ENCODE measurements at places on chromosomes 4 and X. TPM values are rescaled to one million over a fixed set of nuclear protein-coding genes. Genes with fewer than 3 reads are reported as not detected.

XAGE2 gene
- not detected for total RNA-seq

USP9X gene
- total RNA-seq: 174 TPM

ELOVL6 gene
- 9.2 TPM for total RNA-seq

CLGN gene
- 0.13 TPM for total RNA-seq

TBC1D1 gene
- total RNA-seq: 101 TPM

ARR3 gene
- not detected for total RNA-seq

CRMP1 gene
- total RNA-seq: not detected

GAGE2A gene
- not detected for total RNA-seq

GYPB gene
- total RNA-seq: not detected

ERCC6L gene
- 16.9 TPM for total RNA-seq

RXFP1 gene
- total RNA-seq: not detected

ZNF732 gene
- 1.6 TPM for total RNA-seq

WDFY3 gene
- 167 TPM for total RNA-seq

SPIN2B gene
- 9.4 TPM for total RNA-seq

FGFBP1 gene
- not detected for total RNA-seq

GPR50 gene
- total RNA-seq: not detected

ADH1A gene
- not detected for total RNA-seq

NOP14 gene
- total RNA-seq: 52.1 TPM

MAGIX gene
- total RNA-seq: 0.40 TPM

MAGED4 gene
- 7.0 TPM for total RNA-seq

MGAT4D gene
- not detected for total RNA-seq

FGFR3 gene
- total RNA-seq: 0.29 TPM

PHEX gene
- total RNA-seq: 1.1 TPM

UGT2B10 gene
- total RNA-seq: not detected

GAGE12H gene
- not detected for total RNA-seq

GLRA3 gene
- not detected for total RNA-seq

DCAF8L2 gene
- 0.07 TPM for total RNA-seq

NAP1L3 gene
- total RNA-seq: 1.2 TPM

DCUN1D4 gene
- total RNA-seq: 62.1 TPM

MSANTD1 gene
- 0.36 TPM for total RNA-seq

PPARGC1A gene
- total RNA-seq: not detected

ADH5 gene
- total RNA-seq: 101 TPM

NEIL3 gene
- 14.1 TPM for total RNA-seq

DOK7 gene
- not detected for total RNA-seq

ADH7 gene
- not detected for total RNA-seq

MAGEA2B gene
- not detected for total RNA-seq

COX7B2 gene
- total RNA-seq: not detected

SUPT20HL1 gene
- not detected for total RNA-seq

MAGEA2 gene
- not detected for total RNA-seq

CPE gene
- 2.1 TPM for total RNA-seq

TMEM31 gene
- not detected for total RNA-seq

DAPP1 gene
- total RNA-seq: not detected

CLCN4 gene
- total RNA-seq: 13.0 TPM

FGF13 gene
- 0.27 TPM for total RNA-seq
